ENCODE measurements at places on chromosomes 16 and 17.
A peak's percentile ranks its signal among the peaks of the same experiment; 100 is the strongest.

DNA sequence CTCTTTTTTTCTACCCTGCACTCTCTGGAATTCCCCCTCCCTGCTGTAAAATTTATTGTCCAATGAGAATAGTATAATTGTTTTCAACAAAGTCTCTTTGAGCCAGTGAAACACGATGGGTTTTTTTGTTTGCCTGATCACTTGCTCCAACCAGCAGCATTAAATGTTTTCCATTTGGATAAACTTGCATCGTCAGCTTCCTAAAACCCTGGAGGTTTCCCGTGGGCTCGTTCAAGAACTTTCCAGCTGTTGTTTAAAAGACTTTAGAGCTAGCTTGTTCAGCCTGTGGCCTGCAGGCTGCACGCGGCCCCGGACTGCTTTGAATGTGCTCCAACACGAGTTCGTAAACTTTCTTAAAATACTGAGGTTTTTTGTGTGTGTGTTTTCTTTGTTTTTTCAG, 14.9 kb downstream of the NAGPA start:
- no peak for DNase-seq

DNA sequence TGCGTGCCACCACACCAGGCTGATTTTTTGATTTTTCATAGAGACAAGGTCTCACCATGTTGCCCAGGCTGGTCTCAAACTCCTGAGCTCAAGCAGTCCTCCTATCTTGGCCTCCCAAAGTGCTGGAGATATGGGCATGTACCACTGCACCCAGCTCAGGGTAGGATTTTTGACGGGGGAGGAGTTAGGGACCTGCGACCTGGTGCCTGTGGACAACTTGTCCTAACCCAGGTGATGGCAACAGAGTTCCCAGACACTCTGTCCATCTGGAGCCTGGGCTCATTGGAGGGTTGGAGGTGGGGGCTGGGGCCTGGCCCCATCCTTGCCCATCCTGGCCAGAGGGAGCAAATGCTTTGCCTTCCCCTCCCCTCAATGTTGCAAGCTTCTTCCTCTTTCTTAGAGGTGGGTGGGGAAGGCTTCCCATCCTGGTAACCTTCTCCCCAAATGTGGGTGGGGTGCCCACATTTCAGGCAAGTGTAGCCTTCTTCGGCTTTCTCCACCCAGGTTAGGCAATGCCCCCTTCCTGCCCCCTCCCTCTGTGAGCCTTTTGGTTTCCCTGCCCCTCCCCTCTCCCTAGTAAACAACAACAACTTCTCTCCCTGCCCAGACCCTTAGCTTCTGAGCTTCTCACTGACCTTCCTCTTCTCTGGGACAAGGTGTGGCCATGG, 24.9 kb downstream of the RARA start:
- no peak for DNase-seq

DNA sequence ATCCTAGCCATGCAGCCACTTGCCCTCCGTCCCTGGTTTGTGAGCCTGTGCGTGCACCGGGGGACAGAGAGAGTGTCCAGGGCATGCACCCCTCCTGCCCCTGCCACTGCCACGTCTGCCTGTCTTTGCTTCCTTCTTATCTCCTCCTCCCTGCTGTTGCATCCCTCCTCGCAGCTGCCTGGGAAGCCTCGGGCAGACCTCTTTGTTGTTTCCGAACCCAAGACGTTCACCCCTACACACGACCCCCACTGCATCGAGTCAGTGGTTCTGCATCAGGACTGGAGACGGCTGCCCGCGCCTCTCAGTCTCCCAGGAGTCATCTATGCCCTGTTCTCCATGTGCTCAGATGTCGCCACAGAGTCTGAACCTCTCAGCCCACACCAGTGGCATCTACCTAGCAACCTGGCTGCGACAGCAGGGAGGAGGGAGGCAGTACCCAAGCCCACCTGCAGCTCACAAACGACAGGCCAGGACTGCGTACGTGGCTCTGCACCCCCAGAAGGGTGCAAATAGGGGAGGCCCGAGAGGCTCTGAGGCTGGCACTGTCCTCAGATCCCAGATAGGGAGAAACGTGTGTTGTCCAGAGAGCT, 5.2 kb downstream of the TIMP2 start:
- no peak for DNase-seq

- no peak for DNase-seq
Measured at GRCh38 chr16:88588754-88589153, 18.6 kb downstream of the ZC3H18 start.

- DNase-seq, result no peak
Measured at GRCh38 chr16:77785373-77785764, 3.0 kb upstream of the VAT1L start.

- DNase-seq, result no peak
Measured at GRCh38 chr17:44581868-44582267, 24.6 kb downstream of the FZD2 start.

- no peak for DNase-seq
Measured at GRCh38 chr16:47180073-47180472, 36.3 kb upstream of the NETO2 start.

- DNase-seq, result peak; percentile 7
Measured at GRCh38 chr17:11324021-11324420, 83.0 kb downstream of the SHISA6 start.

- DNase-seq, result peak; percentile 84
Measured at GRCh38 chr17:50027172-50027880, 28.6 kb upstream of the ITGA3 start.

DNA sequence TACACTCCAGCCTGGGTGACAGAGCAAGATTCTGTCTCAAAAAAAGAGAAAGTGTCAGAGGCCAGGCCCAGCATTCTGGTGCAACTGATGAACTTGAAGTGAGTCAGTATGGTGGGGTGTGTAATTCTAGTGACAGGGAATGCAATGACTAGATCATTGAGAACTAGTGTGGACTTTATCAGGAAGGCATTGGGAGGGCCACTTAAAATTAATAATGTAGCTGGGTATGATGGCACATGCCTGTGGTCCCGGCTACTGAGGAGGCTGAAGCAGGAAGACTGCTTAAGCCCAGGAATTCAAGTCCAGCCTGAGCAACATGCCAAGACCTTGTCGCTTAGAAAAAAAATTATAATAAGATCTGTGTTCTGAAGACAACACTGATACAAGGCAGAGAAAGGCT, 90.8 kb downstream of the STX8 start:
- DNase-seq, result no peak

- no peak for DNase-seq
Measured at GRCh38 chr17:35051579-35052240, 11.8 kb downstream of the RFFL start.

DNA sequence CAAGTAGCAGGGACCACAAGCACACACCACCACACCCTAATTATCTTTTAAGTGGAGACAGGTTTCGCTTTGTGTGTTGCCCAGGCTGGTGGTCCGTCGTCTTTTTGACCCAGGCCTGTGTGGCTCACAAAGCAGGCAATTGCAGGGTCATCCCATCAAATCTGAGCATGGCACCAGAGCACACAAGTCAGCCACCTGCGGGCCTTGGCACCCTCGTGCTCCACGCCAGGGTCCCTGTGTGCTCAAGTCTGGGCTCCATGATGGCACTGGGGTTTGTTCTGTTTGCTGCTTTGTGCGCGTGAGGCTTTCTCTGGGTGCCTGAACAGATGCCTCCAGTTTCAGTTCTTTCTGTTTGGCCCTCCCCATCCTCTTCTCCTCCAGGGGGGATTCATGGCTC, 2.4 kb upstream of the CAPN15 start:
- DNase-seq, result no peak

DNA sequence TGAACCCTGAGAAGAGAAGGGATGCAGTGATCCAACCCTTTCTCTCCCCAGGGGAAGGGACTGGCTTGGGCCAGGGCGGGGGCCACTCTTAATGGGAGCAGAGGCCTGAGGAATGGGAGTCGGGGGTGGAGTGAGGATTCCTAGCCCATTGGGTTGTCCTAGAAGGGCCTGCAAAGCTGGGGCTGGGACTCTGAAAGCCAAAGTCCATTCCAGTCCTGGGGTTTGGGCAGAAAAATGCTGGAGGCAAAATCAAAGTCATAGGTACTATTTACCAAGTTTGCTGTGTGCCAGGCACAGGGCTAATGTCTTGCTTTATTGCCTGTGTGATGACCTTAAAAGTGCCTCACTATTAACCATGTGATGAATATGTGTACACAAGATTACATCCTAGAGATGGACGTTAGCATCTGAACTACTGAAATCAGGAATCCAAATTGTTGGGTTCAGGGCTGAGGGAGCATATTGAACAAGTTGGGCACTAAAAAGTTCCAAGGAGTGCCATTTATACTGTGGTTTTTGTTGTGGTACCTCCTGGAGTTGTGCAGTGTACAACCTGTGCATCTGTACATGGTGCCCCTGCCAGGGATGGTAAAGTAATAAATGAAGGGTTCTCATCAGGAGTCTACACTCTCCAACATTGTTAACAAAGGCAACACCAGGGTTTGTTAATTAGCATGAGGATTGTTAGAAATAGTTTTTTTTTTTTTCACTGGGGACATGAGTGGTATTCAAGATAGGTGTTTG, 84.4 kb upstream of the NKD1 start:
- DNase-seq, result no peak

GRCh38 chr16:81004646-81005353, 1.9 kb downstream of the CMC2 start:
- DNase-seq, result no peak

DNA sequence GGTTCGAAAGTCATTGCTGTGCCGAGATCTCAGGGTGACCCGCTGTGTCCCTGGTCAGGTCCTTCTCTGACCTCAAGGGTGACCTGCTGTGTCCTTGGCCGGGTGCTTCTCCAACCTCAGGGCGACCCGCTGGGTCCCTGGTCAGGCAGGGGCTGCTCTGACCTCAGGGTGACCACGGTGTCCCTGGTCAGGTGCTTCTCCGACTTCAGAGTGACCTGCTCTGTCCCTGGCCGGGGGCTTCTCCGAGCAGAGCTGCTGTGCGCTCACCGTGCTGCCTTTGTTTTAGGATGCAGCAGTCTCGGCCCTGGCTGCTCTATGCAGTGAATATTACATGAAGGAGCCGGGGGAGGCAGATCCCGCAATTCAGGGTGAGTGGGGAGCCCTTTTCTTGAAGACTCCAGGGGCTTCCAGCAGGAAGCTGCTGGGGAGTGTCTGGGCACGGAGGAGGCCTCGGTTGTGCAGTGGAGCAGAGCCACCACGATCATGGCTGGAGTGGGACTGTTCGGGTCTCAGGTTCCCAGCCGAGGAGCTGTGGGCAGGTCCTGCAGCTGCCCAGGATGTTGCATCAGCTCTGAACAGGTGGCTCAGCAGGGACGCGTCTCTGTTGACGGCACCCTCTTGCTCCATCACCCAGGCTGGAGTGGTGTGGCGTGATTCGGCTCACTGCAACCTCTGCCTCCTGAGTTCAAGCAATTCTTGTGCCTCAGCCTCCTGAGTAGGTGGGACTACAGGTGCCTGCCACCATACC, 83.7 kb upstream of the ZNF750 start:
- DNase-seq, result no peak

DNA sequence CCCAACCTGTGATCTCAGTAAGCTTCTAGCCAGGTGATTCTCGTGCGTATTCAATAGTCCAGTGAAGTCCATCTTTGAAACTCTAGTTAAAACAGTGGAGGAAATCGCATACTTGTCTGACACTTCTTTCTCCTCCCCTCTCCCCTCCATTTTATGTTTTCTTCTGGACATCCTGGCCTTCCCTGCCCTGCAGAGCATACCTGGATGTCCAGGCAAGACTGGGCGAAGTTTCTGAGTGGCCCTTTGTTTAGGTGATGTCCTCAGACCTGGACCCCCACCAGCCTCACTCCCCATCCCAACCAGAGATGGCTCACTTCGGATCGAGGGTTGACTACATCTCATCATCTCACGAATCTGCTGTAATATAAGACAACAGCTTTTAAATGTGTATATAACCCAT, 65.7 kb downstream of the CCDC182 start:
- no peak for DNase-seq

DNA sequence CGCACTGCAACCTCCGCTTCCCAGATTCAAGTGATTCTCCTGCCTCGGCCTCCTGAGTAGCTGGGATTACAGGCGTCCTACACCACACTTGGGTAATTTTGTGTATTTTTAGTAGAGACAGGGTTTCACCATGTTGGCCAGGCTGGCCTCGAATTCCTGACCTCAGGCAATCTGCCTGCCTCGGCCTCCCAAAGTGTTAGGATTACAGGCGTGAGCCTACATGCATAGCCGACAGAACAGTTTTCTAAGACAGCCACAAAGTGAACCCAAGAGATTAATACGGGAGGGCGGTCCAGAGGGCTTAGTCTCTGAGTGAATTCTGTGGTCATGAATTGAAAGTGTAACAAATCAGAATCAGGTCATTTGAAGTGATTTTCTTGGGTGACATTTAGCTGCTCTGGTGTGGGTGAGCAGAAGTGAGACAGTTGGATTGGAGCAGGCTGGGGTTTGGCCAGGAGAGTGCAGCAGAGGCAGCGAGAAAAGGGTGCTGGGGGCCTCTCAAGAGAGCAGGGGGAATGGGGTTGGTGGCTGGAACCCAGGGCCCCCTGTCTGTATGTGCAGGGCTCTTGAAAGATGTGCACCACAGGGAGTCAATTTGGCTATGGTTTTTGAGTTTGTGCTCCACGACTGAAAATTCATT, 231.4 kb upstream of the WSCD1 start:
- DNase-seq, result no peak

- no peak for DNase-seq
Measured at GRCh38 chr17:60887614-60888028, 210.0 kb downstream of the BCAS3 start.

GRCh38 chr17:81400154-81400977, 5.1 kb downstream of the BAHCC1 start:
- DNase-seq, result no peak

- no peak for DNase-seq
Measured at GRCh38 chr17:63805591-63805990, 21.6 kb upstream of the PSMC5 start.

GRCh38 chr17:6172642-6173330, 102.6 kb downstream of the WSCD1 start:
- no peak for DNase-seq

DNA sequence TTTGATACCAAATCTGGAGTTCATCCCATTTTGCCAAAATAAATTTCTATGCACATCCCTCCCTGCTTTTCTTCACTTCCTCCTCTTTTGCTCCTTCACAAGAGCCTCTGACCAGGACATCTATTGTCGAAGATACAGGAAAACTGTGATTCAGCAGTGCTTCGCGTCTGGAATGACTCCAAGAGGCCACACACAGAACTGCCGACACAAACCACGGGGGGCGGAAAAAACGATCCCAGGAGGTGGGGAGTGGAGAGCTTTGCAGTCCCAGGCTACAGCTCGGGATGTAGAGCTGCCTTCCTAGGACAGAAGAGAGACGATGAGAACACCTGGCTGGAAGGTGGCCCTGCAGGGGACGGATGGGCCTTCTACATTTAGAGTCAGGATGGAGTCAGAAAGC, 102.8 kb downstream of the XYLT1 start:
- no peak for DNase-seq

DNA sequence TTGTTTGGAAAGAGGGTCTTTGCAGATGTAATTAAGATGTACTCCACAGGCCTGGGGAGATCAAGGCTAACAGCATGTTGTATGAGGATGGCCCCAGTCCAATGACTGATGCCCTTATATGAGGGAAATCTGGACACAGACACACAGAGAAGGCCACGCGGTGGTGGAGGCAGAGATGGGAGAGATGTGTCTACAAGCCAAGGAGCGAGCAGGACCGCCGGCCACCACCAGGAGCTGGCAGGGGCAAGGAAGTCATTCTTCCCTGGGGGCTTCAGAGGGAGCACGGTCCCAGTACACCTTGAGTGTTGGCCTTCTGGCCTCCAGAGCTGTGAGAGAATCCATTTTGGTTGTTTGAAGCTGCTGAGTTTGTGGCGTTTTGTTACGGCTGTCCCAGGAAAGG, 14.7 kb downstream of the SOCS3 start:
- DNase-seq, result no peak

- no peak for DNase-seq
Measured at GRCh38 chr17:78933025-78933958, 8.1 kb upstream of the TIMP2 start.

GRCh38 chr17:21042458-21043295, at the start of gene USP22:
Gene USP22 (minus strand): TSS chr17:21043011. CDS start chr17:21042835, 176 bp downstream.
- no peak for DNase-seq

- no peak for DNase-seq
Measured at GRCh38 chr17:21381076-21381706, 5.0 kb downstream of the KCNJ12 start.

Data from ureter (tissue), 1 donor.